ENCODE measurements at places on chromosomes 5 and 9.

DNA sequence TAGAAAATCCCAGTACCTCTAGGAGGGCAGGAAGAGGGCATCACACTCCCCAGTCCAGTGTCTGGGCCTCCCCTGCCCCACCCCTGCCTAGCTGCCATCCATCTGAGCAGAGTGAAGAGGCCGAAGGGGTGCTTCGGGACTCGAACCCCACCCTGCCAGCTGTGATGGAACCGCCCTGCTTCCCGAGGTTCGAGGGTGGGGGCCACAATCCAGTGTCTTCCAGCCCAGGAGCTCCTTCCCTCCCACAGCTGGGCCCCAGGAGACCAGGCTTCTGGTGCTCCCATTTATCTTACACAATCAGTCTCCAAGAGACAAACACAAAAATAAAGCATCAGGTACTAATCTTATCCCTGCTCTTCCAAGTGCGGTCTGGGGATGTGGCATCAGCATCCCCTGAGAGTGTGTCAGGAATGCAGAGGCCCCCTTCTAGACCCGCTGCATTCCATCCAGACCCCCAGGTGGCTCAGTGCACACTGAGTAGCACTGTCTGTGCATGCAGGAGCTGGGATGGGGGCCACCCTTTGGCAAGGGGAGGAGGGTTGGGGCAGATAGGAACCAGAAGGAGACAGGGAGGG, 122.8 kb upstream of the TBC1D2 start:
- DNase-seq, result no peak

- DNase-seq, result no peak
Observed at GRCh38 chr5:142658278-142658677, 27.6 kb downstream of the FGF1 start.

GRCh38 chr5:68962757-68963484, 130.9 kb upstream of the SLC30A5 start:
- no peak for DNase-seq

- DNase-seq, result no peak
Observed at GRCh38 chr9:14133394-14133793, 180.5 kb downstream of the NFIB start.

- DNase-seq, result no peak
Observed at GRCh38 chr5:106600803-106601202, 1069.9 kb downstream of the EFNA5 start.

GRCh38 chr5:143176048-143176447, 227.4 kb downstream of the NR3C1 start:
- DNase-seq, result no peak

All from stimulated activated CD4-positive, alpha-beta T cell treated with anti-CD3 and anti-CD28 coated beads, Interleukin-15, amount 100 ng/mL, for 1 hour (primary cell).